NCI-H1417 treated with DMSO at 0.1 percent for 48 hours (cell line): ENCODE measurements at places on chromosomes 6 and 20.

GRCh38 chr6:12030993-12031550 lies 19.0 kb downstream of the HIVEP1 start:
- DNase-seq: no peak

DNA sequence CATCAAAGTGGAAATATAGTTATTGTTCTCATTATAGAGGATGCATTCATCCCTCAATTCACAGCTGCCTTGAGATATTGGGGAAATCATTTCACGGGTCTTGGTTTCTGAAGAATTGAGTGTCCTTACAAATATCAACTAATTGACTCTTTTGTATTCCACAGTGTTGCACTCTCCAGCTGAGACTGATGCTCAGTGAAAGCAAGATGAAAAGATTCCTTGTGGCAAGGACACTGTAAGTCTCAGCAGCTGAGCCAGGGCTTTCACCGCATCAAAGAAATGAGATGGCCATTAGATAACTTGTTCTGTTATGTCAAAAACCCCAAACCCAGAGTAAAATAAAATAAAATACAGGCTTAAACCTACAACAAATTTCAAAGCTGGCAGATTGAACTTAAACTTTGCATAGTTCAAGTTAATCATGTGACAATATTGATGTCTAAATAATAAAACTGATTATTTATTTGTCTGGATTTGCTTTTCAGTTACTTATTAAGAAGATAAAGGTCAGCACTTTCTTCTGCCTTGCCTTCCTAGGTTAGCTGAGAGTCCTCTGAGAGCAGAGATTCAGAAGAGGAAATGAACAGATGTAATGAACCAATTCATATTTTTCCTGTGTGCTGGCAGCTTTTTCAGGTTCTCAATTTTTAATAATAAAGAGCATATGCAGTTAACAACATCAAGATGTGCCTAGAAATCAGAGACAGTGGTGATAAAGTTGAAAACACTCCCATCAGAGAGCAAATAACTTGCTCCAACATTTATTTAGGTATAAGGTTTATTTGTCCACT lies 82.4 kb upstream of the SMLR1 start:
- no peak for DNase-seq

DNA sequence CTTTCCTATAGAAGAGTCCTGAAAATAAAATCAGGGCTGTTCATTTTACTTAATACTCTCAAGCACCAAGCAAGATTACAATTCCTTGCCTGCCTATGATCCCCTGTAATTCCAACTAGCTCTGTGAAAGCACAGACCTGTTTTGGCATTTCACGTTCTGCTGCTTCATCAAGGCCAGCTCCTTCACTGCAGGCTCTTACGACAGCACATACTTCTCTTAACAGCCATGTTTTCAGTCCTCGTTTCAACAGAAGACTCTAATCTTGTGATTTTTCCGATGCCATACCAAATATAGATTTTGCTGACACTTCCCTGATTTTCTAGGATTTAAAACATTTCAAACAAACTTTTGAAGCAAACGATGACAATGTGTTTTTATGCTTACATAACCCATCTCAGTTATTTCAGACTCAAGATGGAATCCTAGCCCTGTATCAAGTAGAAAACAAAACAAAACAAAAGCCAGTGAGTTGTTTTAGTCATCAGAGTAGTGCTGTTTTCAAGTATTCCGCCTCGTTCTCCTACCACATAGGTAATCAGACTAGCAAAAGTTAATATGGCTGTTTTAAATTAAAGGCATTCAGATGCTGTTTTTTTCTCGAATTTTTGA lies 616.5 kb upstream of the CITED2 start:
- DNase-seq: no peak

GRCh38 chr6:49515485-49516146 lies 15.9 kb downstream of the GLYATL3 start:
- DNase-seq: no peak

DNA sequence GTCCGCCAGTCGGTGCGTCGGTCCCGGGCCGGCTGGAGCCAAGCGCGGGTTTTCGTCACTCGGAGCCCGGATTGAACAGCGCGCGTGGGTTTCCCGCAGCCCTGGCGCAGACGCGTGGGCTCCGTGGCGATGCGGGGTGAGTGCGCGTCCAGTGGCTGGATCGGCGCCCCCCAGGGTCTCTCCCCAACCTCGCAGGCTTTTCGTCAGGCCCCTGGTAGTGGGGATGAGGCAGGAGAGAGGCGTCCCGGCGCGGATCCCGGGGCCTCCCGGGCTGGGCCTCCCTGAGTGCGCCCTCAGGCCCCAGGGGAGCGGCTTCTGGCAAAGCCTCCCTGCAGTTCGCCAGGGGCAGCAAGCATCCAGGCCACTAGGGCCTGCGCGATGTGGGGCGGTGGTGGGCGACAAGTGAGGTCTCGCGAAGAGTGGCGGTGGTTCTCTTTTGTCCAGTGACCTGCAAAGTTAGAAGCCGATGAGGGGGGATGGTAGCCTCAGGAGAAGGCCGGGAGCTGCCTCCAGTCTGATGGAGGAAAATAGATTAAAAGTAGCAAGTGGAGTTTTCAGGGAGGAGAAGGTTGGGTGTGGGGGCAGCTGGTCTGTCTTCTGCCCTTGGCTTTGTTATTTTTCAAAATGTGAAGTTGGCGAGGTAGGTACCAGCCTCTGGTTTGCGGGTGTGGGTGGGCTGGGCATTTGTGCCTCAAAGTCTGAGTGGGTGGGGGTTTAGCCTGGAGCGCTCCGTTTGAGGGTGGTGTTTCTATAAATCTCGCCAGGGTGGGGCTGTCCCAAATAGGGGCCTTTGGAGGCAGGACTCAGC lies 1.6 kb downstream of the TOX2 start:
- no peak for DNase-seq

DNA sequence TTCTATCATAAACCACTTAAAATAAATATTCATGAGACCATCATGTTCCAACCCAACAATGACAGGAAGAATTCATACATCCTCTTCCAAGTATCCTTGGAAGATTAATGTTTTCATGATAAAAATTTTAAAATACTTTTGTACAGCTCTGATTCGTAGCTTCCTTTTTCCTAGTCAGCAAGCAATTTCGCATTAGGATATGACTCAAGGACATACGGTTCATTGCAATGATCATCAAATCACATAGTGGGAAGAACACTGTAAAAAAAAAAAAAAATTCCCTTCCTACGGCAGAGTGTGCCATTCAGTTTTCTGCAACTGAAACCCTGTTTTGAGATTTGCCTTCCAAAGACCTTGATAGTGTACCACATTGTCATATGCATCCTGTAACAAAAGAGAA lies 35.3 kb upstream of the GFOD1 start:
- no peak for DNase-seq

DNA sequence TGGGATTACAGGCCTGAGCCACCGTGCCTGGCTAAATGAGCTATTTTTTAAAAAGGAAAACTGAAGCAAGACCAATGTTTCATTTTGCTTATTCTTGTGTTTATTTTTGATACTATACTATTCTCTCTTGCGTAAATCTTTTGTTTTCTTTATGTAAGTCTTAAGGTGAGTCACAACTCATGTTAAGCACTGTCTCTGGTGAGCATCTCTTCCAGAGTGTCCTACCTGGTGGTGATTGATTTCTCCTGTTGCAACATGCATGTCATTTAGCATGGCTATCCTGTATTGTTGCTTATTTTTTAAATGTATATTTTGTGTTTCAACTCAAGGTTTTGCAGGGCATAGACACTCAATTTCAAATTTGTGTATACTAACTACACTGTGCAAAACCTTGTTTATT lies 336.0 kb downstream of the RFPL4B start:
- no peak for DNase-seq

GRCh38 chr6:161152907-161153662 lies 120.8 kb downstream of the AGPAT4 start:
- no peak for DNase-seq

- no peak for DNase-seq
These were observed 21.2 kb downstream of the MKKS start for GRCh38 chr20:10412591-10413408.

- DNase-seq: no peak
These were observed 1.6 kb downstream of the FOXP4 start for GRCh38 chr6:41547799-41548097.

DNA sequence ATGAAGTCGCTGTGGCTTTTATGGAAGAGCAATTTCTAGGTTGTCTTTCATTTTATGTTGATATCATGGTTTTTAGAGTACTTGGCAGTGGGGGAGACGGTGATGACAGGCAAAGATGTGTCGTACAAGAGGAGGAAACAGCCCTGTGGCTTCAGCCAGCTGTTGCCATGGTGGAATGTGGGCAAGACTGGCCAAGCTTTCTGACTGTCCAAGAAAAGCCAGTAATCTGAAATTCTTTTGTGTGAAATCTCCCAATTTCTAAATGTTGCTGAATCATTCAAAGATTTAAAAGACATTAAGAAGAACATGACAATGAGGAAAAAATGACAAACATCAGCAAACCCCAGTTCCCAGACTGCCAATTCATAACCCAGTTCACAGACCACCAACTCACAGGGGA lies 23.1 kb downstream of the PFDN4 start:
- DNase-seq: no peak

DNA sequence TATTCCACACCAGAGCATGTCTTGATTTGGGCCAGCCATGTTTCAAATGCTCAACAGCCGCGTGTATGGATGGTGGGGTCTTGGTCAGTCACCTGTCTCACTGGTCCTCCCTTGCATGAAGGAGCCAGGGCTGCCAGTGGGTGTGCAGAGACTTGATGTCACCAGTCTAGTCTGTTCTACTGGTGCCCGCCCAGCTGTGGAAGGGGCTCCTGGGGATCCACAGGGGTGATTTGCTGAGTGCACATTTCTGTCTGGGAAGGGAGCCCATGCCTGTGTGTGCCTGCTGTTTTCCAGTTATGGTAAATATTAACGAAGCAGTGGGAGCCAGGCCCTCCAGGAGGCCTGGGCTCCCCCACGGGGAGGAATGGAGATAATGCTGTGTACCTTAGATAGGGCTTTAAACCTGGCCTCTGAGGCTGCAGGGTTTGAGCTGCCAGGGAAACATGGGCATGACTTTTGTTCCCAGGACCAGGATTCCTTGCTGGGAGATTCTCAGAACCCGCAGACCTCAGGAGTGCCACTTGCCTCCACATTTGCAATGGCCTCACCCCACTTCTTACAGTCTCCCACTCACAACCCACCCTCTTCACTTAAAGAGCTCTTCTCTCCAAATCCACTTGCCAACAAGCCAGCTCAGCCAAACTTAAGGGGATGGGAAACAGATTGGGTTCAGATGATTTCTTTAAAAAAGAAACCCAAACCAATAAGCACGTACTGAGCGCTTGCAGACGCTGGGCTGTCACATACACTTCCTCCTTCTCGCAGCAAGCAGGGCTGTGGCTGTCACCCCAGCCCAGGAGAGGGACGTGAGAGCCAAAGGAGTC lies 54.1 kb downstream of the VEGFA start:
- no peak for DNase-seq

GRCh38 chr6:45461486-45461885 lies 83.8 kb upstream of the SUPT3H start:
- DNase-seq: no peak

DNA sequence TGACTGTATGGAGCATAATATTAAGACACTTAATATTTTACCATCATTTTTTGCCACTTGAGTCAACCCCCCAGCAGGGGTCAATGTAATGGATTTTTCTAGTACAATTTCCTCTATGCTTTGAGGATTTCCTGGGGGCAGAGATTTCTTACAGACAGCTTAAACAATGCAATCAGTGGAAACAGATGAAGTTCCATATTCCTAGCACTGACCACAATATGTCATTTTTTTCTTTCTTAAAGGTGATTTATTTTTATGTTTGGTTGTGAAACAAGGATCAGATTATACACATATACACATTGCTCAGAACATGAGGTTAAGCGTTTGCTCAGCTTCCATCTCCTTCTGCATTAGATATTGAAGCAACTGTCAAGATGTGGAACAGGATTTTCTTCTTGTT lies 82.0 kb upstream of the ID4 start:
- DNase-seq: no peak

DNA sequence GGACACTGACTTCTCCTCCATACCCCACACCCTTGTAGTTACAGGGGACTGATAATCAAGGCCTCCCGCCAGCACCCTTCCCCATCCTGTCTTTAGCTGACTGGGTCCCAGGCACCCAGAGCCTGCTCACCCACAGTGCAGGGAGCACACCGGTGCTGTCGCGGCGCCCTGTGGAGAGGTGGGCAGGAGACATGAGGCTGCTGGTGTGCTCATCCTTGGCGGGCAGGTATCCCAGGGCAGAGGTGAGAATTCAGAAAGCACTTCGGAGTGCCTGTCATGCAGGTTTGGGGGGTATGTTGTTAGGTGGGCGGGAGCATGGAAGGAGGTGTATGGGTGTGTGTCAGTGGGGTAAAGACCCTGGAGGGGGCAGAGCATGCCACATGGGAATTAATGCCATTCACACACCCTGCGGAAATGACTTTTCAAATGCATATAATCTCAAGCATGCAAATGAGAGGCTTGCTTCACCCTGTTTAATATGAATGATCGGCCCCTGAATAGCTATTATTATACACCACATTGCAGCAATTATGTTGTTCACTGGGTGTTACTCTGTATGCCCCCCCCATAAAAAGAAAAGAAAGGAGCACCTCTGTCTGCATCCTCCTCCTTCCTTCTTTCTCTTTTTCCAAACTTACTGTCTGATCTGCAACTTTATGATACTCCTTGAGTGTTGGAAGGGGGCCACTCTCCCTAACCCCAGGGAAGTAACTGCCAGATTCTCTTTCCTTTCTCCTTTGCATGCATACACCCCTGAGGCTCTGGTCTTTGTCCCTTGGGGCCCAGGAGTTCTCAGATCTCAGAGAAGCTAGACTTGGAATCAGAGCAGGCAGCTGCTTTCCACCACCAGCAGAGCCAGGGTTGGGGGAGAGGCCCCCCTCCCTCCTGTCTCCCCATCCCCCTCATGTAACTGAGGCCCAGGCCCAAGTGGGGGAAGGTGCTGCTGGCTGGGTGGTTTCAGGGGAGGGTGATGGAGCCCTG lies 16.0 kb downstream of the FOXP4 start:
- DNase-seq: no peak

GRCh38 chr20:63118303-63119120 lies 97.4 kb downstream of the YTHDF1 start:
- DNase-seq: no peak

DNA sequence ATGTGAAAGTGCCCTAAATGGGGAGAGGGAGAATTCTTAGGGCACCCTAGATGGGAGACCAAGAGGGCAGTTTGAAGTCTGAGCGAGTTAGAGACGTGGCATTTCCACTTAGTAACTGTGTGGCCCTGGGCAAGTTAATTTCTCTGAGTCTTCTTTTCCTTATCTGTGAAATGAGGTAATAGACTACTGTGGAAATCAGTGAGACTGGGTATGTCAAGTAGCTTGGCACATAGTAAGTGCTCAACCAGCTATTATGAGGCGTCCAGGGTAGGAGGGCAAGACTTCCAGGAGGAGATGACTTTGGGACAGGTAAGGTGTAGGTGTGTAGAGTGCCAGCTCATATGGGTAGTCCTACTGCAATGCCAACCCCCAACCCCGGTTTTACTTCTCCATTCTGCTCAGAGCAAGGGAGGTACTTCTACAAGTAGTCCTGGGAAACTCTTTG lies 770 bp downstream of the KIF3B start:
- no peak for DNase-seq

DNA sequence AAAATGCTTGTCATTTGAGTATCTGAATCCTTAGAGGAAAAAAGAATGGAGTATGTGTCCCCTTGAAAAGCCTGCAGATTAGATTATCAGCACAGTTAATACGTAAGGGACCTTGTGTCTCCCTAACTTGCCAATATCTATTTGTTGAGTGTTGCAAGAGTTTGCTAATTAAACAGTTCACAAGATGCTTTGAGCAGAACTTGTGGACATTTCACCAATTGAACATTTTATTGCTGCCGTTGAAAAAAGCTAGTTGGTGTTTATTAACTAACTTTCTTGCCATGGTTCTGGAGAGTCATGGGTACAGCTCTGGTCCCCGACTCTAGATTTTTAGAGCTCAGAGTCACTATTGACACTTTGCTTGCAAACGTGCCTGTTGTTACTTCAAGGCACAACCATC lies 30.6 kb upstream of the PRDM1 start:
- DNase-seq: no peak

GRCh38 chr20:57380081-57380750 lies 11.0 kb upstream of the RBM38 start:
- no peak for DNase-seq
